ENCODE measurements at places on chromosomes 2 and 18. TPM values are rescaled to one million over a fixed set of nuclear protein-coding genes. Genes with fewer than 3 reads are reported as not detected.

Gene DYNAP
- not detected for total RNA-seq

Gene IL36B
- not detected for total RNA-seq

Gene EN1
- not detected for total RNA-seq

Gene KATNAL2
- 3.1 TPM for total RNA-seq

Gene HOXD3
- not detected for total RNA-seq

Gene POTEI
- total RNA-seq: not detected

Gene MALL
- not detected for total RNA-seq

Gene PAX8
- 0.64 TPM for total RNA-seq

Gene GREB1
- 0.39 TPM for total RNA-seq

Gene LAMA1
- not detected for total RNA-seq

Gene ZRANB3
- total RNA-seq: 8.7 TPM

Gene LYG2
- not detected for total RNA-seq

Gene ZNF407
- total RNA-seq: 37.9 TPM

Gene CHST9
- not detected for total RNA-seq

Gene SNORC
- 0.94 TPM for total RNA-seq

Gene ACOXL
- not detected for total RNA-seq

Gene MOGAT1
- total RNA-seq: not detected

Gene MYOM1
- total RNA-seq: 12.8 TPM

Gene RNF181
- 76.6 TPM for total RNA-seq

Gene ERFE
- total RNA-seq: 0.17 TPM

Gene SLC35G4
- total RNA-seq: not detected

Gene PAPOLG
- 37.2 TPM for total RNA-seq

Gene KIF5C
- total RNA-seq: 6.1 TPM

Gene TIGD1
- total RNA-seq: 13.6 TPM

Gene GIGYF2
- total RNA-seq: 108 TPM

Gene G6PC2
- total RNA-seq: not detected

Gene UGT1A8
- not detected for total RNA-seq

Gene REG1A
- total RNA-seq: not detected

Gene PASK
- total RNA-seq: 144 TPM
